ENCODE measurements at places on chromosomes 1 and 21.
A peak's percentile ranks its signal among the peaks of the same experiment; 100 is the strongest.

- no peak for DNase-seq
Observed at GRCh38 chr1:48571303-48571987, 99.4 kb upstream of the SPATA6 start.

DNA sequence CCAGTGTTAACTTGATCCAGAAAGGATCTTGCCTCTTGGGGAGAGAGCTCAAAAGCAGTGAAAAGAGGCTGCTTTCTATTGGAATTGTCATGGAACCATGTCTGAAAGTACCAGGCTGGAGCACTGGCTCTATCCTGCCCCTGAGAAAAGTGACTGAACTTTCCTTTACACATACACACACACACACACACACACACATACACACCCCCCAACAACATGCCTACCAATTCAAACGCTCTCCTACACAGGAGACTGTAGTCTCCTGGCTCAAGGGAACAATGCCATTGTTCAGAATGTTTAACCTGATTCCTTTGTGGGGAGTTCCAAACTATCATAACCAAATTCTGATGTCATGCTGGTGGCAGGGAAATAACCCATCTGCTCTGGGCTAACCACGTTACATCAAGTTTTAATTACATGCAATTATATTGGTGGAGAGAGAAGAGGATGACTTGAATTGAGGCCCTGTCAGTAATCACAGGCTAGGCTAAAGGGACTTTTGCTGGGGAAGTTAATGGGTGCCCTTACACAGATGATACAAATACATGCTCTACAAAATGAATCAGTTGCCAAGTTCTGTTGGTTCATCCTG, 52.3 kb upstream of the DUSP10 start:
- no peak for DNase-seq

DNA sequence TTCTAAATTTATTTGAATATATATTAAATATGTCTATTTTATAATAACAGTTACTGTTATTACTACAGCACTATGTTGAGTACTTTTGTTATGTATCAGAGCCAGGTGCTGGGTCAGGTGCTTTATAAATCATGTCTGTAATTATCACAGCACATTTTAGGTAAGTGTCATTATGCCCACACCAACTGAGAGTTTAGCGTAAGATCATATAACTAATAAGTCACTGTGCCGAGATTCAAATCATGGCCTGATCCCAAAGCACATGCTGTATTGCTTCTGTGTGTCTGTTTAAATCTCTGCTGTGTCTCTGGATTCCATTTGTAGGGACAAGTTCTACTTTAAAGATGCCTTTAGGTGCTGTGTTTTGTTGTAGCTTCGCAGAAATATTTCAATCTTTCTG, 1.9 kb downstream of the GPSM2 start:
- DNase-seq: peak; percentile 40

DNA sequence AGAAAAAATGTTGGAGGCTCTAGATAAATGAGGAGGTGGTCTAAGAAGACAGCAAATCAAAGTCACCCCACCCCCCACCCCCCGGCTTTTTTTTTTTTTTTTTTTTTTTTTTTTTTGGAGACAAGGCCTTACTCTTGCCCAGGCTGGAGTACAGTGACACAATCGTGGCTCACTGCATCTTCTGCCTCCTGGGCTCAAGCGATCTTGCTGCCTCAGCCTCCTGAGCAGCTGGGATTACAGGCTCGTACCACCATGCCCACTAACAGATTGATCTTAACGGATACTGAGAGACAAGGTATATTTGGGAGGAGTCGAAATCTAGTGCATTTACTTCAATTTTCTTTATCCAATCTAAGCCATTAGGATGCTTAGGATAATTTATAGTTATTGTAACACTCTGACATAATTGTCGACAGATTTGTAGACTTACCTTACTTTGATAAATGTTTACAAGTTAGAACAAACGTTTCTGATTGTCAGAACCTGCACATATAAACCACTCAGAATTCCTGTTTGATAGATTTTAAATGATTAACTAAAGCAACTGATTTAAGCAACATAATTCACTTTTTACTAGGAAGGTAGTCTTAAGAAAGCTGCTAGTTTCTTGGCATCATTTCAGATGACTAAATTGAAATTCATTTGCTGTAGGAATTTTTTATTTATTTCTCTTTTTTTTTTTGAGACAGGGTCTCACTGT, 33.7 kb upstream of the NBL1 start:
- DNase-seq: no peak

GRCh38 chr1:163774978-163775620, 453.3 kb downstream of the NUF2 start:
- DNase-seq: no peak

DNA sequence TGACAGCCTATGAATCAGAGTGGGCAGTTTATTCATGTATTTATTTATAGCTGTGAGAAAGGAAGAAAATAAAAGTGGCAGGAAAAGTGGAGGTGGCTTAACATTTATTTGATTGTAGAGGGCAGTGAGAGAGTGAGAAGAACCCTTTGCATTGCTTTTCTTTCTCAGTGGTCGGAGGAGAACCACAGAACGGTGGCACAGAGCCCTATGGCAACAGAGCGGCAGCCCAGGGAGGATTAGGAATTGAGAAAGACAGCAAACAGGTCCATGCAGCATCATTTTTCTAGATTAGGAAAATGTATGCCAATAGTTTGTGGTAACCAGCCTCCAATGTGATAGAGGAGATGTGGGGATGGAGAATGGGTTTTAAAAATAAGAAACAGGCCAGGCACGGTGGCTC, 53.1 kb downstream of the NMNAT2 start:
- DNase-seq: no peak

DNA sequence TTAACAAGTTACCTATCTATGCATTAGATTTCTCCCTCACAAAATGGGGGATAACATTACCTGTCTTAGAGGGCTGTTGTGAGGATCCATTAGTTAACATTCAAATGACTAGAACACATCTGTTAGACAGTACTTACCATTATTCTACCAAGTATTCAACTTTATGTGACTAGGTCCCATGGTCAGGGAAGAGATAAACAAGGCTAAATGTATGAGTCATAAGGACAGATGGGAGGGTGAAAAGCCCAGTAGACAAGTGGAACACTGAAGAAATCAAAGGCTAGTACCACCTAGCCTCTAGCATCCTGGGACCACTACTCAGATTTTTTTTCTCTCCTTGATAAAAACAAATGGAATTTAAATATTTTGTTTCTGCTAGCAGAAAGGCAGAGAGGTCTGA, 9.0 kb upstream of the VHLL start:
- DNase-seq: no peak

GRCh38 chr1:246420300-246420699, 86.8 kb downstream of the SMYD3 start:
- no peak for DNase-seq

- DNase-seq: no peak
Observed at GRCh38 chr1:18673976-18674375, 43.3 kb downstream of the PAX7 start.

GRCh38 chr1:203402629-203403337, 51.9 kb upstream of the FMOD start:
- DNase-seq: no peak

DNA sequence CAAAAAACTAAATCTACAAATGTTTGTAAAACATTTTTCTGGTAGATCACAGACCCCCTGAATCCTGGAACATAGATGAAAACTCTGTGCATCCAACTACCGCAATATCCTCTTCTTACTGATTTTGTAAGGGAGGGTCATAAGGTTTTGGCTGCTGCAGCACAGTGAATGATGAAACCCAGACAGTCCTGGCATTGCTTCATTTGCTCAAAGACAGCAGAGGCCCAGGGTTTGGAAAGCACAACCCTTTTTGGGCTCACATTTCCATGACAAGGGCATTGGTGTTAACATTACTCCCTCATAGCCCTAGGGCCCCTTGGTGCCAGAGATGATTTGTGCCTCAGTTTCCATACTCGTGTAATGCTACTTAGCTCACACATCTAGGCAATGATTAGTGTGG, 51.2 kb downstream of the PLXNA2 start:
- DNase-seq: no peak

DNA sequence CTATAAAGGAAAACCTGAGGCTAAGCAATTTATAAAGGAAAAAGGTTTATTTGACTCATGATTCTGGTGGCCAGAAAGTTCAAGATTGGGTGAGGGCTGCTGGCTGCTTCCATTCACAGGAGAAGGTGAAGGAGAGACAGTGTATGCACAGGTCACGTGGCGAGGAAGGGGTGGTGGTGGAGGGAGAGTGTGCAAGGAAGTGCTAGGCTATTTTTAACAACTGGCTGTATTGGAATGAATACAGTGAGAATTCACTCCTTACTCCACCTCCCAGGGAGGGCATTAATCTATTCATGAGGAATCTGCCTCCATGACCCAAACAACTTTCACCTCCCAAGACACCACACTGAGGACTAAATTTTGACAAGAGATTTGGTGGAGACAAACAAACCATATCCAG, 51.0 kb downstream of the SYDE2 start:
- DNase-seq: no peak

DNA sequence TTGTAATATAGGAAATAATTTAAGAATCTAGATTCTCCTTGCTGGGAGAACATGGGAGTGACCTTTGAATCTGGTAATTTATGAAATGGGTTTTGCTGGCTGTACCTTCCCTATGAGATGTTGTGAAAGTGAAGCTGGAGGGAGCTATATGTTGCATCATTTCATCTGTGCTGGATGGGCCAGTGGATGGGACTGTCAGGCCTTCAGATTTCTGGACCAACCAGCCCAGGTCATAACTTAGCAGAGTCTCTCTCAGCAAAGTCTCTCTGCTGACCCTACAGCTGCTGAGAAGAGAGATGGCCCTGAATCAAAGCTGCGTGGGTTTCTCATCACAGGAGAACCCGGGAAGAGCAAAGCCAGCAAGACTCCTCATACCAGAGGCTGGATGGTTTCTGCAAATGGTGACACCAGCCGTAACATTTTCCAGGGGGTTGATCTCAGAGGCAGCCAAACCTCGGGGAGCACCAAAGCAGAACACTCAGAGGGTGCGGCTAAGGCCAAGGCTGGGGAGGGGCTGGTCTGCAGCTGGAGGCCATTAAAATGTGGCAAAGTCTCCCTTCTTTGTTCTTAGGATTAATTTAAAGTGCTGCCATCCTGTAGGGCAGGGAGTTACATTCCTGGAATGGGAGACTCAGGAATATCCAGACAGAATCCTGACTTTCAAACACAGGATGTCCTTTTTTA, 18.2 kb upstream of the PTGFRN start:
- DNase-seq: no peak

- DNase-seq: no peak
Observed at GRCh38 chr1:172446547-172446946, 2.7 kb upstream of the PIGC start.

- no peak for DNase-seq
Observed at GRCh38 chr1:226047495-226047894, 15.0 kb upstream of the H3-3A start.

DNA sequence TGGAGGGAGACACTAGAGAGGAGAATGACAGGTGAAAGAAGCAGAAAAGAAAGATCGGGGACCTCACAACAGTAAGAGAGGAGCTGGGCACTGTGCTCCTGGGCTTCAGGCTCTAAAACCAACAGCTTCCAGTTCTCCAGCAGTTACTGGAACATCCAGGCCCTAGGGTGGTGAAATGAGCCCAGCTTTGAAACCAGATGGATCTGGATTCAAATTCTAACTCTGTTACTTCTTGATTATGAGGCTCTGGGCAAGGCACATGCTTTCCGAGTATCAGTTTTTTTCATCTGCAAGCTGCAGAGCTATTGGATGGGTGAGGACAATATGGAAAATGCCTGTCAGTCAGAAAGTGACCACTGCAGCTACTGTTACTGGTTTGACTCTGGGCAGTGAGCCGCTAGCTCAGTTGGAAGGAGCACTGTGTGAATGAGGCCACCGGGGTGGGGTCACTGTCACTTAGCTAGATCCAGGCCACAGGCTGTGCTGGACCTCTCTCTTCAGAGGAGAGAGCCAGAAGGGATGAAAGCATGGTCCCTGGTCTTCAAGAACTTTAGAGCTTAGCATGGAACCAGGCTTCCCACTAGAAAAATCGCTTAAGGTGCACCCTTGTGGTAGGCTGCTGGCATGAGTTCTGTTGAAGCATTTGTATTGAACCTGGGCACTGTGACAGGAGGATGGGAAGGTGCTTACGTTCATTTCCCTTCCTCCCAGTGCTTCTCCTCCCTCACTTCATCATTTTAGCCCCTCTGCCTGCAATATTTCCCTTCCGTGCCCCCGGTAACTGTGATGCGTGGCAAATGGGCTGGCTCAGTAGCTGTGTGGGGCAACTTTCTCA, 12.2 kb downstream of the PLEKHO1 start:
- DNase-seq: no peak

DNA sequence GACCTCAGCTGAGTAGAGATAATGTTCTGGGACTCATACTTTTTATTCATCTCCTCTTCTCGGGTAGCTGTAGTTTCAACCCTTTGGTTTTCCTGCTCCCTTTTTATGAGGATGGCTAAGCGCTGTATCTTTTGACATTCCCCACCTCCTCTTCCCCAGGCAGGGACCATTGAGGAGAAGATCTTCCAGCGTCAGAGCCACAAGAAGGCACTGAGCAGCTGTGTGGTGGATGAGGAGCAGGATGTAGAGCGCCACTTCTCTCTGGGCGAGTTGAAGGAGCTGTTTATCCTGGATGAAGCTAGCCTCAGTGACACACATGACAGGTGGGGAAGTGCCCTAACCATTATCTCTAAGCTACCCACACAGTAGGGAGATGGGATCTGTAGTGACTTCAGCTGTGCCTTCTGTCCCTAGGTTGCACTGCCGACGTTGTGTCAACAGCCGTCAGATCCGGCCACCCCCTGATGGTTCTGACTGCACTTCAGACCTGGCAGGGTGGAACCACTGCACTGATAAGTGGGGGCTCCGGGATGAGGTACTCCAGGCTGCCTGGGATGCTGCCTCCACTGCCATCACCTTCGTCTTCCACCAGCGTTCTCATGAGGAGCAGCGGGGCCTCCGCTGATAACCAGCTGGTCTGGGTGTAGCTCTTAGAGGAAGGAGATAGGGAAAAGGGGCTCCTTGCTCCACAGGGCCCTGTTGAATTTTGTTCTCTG, 25.6 kb downstream of the LRRC41 start:
- DNase-seq: no peak

GRCh38 chr1:153818876-153819275, 43.7 kb downstream of the SLC27A3 start:
- no peak for DNase-seq

DNA sequence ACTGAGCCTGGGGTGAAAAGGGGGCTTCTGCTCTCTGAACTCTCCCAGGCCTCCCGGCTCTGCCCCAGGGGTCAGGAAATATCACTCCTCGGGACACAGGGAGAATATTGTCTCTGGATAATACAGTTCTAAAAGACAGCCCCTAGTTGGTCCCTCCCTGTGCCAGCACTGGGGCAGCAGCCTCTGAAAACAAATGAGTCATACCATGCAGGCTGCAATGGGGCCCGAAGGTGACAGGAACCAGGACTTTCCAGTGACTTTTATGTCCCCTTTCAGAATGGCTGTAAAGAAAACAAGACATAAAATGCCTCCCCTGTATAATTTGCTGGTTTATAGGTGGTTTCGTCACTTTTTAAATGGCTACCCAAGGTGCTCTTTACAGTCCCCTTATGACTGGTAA, 360.0 kb downstream of the NPHP4 start:
- no peak for DNase-seq

Measured in NCI-H1105 (cell line).